ENCODE measurements at places on chromosomes 1 and 21.

DNA sequence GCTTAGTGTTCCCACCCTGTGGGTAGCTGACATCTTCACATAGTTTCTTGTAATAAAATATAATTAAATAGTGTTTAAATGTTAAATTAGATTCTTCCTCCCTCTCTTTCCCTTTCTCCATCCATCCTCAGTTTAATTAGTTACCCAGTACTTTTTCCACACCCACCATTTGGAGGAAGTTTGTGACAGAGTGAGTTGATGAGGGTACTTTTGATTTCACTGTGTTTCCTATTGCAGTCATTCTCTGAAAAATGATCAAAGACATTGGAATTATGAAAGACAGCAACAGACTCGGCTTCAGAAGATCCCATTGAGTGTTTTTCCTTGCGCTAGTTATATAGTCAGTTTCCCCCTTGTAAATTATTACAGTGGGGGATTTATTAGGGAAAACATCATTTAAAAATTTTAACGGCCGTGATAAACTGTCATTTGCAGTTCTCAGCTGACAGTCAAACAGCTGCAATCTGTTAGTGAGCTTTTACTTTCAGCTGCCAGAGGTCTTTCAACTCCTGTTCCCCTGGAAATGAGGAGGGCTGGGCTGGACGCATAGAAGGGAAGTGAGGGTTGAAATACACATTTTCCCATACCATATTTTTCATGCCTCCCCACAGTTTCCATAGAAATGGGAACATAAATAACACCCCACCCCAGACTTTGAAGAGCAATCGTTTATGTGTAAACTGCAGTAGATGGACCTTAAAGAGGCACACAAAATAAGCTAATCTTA, 61.3 kb upstream of the CACYBP start:
- no peak for DNase-seq

DNA sequence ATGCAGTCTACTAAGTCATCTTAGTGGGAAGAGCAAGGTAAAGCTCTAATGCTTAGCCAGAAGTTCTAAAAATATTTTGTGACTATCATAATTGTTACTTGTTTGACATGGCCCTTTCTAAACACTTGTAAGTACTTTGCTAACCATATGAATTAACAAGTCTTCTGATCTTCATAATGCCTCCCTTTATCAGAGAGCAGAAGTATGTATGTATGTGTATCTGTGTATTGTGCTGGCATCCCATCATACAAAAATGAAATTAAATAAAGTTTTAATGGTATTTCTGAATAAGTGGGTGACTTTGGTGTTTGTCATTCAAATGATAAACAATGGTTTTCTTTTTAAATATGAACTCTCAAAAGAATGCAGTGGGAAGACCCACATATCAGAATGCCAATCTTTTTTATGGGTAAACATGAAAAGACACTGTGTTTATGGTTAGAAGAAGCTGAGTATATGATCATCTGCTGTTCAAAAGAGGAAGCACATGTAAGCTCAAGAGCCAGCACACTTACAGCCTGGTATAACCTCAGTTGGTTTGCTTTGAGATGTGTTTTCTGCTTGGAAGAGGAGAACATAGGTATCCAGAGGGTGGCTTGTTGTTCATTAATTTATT, 159.6 kb downstream of the CLEC20A start:
- DNase-seq = peak; percentile 16

GRCh38 chr1:24540906-24541710, 14.8 kb upstream of the NCMAP start:
- peak; percentile 61 for DNase-seq

GRCh38 chr1:212699104-212699624, 476 bp downstream of the BATF3 start:
- peak; percentile 15 for DNase-seq

DNA sequence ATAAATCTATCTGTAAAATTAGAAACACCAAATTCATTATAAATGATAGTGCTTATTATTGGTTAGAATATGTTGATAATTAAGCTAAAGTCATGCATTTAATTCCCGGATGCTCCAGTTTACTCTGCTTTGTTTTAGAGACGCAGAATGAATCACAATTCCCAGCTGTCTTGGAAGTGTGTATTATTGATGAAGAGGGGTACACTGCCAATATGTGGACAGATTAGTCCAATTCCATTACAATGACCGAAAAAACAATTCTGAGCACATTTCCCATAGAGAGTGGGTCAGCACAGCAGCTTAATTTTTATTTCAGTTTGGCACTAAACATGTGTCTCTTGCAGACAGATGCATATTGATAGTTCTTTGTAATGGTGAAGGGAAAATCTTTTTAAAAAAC, 146.7 kb downstream of the KCNT2 start:
- DNase-seq = no peak

DNA sequence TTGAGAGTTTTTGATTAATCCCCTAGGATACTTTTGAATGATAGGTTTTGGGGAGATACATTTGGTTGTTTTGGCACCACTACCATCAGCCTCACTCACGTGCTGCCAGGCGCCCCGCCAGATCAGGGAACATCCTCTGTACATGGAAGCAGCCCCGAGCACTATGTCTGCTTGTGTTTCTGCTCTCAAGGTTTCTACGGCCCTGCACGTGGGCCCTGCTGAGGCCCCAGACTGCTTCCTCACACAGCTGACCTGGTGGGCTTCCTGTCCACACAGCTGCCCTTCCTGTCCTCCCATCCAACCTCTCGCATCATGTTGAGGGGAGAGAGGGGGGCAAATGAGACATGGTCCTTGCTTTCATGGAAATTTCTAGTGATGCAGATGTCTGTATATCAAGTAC, 20.0 kb downstream of the ADARB1 start:
- DNase-seq = no peak

GRCh38 chr21:37220433-37220980, 46.6 kb downstream of the VPS26C start:
- peak; percentile 44 for DNase-seq

- no peak for DNase-seq
Observed at GRCh38 chr21:39040494-39041110, 142.6 kb downstream of the PSMG1 start.

- DNase-seq = no peak
Observed at GRCh38 chr1:209835782-209836298, 8.1 kb downstream of the UTP25 start.

GRCh38 chr1:11585389-11585788, 68.8 kb downstream of the FBXO2 start:
- no peak for DNase-seq

GRCh38 chr1:27992276-27992675, 32.5 kb downstream of the XKR8 start:
- no peak for DNase-seq

- DNase-seq = peak; percentile 81
Observed at GRCh38 chr1:11938722-11939526, 4.4 kb downstream of the PLOD1 start.

- peak; percentile 81 for DNase-seq
Observed at GRCh38 chr1:153610334-153610733, 2.6 kb downstream of the S100A16 start.

GRCh38 chr21:37292041-37292440, 24.9 kb upstream of the VPS26C start:
- no peak for DNase-seq

- no peak for DNase-seq
Observed at GRCh38 chr1:85450832-85451231, 14.1 kb downstream of the DDAH1 start.

DNA sequence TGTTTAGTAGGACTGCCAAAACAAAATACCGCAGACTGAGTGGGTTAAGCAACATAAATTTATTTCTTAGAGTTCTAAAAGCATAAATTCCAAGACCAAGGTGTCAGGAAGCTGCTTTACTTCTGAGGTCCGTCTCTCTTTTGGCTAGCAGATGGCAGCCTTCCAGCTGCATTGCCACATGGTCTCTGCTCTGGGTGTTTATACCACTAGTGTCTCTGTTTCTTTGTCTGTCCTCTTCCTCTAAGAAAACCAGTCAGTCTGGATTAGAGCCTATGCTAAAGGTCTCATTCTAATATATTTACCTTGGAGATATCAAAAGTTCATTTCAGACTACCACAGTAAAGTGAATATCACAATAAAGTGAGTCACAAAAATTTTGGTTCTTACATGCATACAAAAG, 519.8 kb downstream of the COL11A1 start:
- DNase-seq = peak; percentile 16

GRCh38 chr1:236110137-236110536, 32.2 kb upstream of the GPR137B start:
- DNase-seq = no peak

- no peak for DNase-seq
Observed at GRCh38 chr1:7753641-7754040, 17.5 kb upstream of the VAMP3 start.

- no peak for DNase-seq
Observed at GRCh38 chr1:184822267-184822666, 67.6 kb upstream of the EDEM3 start.

- DNase-seq = peak; percentile 93
Observed at GRCh38 chr1:168623003-168623828, 46.8 kb downstream of the XCL1 start.

- peak; percentile 67 for DNase-seq
Observed at GRCh38 chr1:42035205-42035829, 116.6 kb upstream of the HIVEP3 start.

GRCh38 chr1:33152685-33153432, 29.0 kb downstream of the TRIM62 start:
- DNase-seq = peak; percentile 50

DNA sequence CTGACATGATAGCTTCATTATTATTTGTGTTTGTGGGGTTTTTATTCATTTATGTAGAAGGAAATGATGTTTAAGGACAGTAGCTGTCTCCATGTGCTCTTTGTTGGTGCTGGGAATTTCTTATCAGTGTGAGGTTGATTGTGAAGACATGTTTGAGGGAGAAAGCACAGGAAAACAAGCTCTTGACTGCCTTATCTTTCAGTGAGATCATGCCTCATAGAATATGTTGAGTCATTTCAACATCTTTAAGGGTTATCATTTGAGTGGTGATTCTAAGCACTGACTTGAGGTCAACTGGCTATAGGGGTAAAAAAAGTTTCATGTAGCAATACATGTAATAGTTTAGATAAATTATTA, 405.1 kb upstream of the ADAMTS5 start:
- peak; percentile 11 for DNase-seq

DNA sequence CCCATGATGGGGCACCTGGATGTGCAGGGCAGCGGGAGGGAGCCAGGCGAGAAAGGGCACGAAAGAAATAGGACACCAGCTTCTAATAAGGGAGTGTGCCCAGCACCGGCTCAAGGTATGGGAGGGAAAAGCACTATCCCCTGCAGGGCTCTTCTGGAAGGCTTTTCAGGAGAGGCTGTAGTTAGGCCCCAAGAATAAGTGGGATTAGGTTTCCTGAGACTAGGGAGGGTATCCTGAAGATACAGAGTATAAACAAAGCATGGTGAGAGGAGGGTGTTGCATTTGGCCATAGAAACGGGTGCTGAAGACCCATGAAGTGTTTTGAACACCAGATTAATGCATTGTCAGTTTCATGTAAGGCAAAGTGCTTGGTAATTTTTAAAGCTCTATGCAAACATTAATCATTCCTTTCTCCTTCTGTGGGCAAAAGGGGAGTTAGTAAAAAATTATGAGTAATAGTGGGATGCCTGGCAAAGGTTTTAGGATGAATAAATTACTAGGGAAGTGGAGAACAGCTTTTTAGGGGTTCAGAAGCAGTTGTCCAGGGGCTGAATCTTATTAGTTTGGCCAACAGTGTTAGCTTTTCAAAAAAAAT, 74.0 kb downstream of the SYT6 start:
- DNase-seq = no peak

DNA sequence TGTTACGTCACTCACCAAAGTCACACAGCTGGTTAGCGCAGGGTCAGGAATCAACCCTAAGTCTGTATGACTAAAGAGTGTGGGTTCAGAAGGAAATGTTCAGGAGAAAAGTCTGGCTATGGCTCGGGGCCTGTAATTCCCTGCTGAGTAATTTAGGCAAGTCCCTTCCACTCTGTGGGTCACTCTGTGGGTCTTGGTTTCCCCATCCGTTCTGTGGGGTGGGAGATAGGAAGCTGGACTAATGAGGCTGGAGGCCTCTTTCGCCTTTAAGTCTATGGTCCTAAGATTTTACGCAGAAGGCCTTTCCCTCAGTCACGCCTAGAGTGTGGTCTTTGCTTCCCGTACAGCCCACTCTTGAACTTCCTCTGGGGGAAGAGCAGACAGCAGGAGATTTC, 14.3 kb upstream of the MED18 start:
- DNase-seq = no peak

- DNase-seq = no peak
Observed at GRCh38 chr1:75125161-75125726, 8.9 kb upstream of the LHX8 start.

GRCh38 chr1:87599569-87599968, 270.9 kb downstream of the LMO4 start:
- DNase-seq = no peak

All from RPMI7951 (cell line).